Anterior cingulate cortex (tissue), 58 donors: ENCODE measurements at places on chromosomes 7 and 10.

DNA sequence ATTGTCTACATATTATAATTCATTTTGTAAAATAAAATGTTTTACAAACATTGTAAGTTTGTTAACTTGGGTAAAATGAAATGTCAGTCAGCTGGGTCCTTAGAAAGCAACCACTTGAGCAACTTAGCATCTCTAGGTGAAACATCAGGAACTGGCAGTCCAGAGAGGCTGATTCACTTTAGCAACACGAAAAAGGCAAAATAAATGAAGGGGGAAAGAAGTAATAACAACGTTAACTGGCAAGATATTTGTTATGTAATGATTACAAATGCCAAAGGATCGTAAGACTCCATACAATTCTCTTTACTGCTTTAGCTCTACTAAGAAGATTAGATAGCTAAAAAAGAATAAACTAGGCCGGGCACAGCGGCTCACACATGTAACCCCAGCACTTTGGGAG is 5.0 kb downstream of the PDZD8 start:
- no peak for DNase-seq

- DNase-seq, result no peak
Measured at GRCh38 chr7:106183952-106184351, 71.8 kb upstream of the SYPL1 start.

GRCh38 chr7:26532471-26532870 is 240.8 kb downstream of the SNX10 start:
- DNase-seq, result no peak

GRCh38 chr10:26044141-26044749 is 110.2 kb downstream of the MYO3A start:
- no peak for DNase-seq

GRCh38 chr10:63603709-63604445 is 82.7 kb downstream of the REEP3 start:
- DNase-seq, result no peak

DNA sequence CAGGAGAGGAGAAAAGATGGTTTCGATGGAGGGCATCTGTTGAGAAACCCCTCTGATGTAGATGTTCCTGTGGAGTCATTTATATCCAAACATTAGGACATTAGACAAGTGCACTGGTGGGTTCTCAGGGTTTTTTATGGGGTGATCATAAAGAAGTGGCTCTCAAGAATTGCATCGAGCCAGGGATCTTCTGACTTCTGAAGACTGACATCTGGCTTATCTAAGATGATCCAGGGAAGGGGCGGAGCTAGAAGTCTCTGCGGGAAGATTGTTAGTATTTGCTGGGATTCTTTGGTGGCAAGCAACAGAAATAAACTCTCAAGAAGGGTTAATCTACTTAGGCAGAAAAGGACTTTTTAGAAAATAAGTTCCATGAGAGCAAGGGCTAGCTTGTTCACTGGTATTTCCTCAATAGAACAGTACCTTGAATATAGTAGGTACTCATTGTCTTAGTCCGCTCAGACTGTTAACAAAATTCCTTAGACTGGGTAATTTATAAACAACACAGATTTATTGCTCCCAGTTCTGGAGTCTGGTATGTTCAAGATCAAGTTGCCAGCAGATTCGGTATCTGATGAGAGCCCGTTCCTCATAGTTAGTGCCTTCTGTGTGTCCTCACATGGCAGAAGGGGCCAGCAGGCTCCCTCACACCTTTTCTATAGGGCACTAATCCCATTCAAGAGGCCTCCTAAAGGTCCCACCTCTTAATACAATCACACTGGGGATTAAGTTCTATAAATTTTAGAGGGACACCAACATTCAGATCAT is 28.5 kb upstream of the SYPL1 start:
- DNase-seq, result no peak

DNA sequence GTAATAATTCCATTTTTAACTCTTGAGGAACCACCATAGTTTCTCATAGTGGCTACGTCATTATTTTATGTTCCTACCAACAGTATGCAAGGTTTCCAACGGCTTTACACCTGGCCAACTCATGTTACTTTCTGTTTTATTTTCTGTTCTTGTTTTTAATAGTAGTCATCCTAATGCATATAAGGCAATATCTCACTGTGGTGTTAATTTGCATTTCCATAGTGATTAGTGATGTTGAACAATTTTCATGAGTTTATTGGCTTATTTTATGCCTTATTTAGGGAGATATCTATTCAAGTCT is 465.5 kb upstream of the KLF6 start:
- no peak for DNase-seq

GRCh38 chr10:19824381-19825342 is 8.4 kb downstream of the PLXDC2 start:
- DNase-seq, result no peak

DNA sequence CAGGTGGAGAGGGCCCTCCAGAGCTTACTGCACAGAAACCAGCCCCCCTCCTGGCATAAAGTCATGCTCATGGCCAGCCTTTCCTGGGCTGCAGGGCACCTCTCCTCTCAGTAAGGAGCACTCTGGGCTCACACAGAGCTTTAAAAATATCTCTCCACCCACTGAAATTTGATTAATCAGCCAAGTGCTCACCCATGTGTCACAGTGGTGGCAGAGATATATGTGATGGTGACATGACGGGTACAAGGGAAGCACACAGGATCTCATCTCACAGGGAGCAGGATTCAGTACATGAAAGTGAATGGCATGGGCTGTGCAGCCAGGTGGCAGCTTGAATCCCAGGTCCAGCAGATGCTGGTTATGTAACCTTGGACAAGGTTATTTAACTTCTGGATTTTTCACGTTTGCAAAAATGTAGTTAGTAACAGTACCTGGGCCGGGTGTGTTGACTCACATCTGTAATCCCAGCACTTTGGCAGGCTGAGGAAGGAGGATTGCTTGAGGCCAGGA is 144.8 kb downstream of the CALN1 start:
- no peak for DNase-seq

DNA sequence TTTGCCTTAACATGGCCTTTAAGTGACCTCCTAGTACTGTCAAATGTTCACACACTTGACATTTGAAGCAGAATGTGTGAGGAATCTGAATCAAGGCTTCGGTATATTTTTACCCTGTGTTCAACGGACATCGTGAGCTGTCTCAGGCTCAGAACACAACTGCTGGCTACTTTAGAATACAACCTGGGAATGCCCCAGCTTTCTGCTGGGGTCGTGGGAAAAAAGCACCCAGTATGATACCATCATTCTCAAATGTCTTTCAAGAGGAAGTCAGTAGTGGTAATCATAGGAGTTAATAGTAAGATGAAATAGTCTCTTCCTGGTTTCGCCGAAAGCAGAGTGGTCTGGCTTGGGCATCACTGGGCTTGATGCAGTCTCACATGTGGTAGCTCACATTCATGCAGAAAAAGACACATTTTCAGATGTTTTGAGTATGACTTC is 67.2 kb downstream of the CREB5 start:
- DNase-seq, result no peak

- DNase-seq, result no peak
Measured at GRCh38 chr10:28592953-28593352, 60.0 kb downstream of the WAC start.

DNA sequence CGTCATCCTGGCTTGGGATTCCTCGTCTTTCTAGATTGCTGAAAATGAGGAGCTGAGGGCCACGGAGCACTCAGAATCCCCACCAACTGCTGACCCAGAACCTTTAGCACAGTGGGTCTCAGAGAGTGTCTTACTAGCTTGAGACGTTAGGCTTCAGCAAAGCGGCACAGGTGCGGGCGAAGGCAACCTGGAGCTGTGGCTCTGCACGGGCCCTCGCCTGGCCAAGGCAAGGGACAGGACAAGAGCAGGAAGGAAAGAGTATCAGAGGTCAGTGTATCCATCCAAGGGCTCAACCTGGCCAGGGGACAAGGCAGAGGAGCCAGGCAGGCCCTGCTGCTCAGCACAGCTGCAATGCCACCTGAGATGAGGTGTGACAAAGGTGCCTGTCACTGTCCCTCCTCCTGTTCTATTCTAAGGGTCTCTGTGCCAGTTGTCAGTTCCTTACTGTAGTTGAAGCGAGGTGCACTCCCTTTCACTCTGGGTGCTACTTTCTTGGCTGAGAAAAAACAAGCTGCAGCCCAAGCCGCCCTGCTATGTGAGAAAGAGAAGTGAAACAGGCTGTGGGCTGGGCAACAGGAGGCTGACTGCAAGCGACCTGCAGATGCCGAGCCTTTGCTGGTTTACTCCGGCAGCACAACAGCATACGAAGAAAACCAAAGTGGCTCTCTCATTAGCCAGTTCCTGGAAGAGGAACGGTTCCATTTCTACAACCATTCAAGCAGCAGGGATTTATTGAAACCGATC is 33.3 kb upstream of the KDM7A start:
- no peak for DNase-seq

DNA sequence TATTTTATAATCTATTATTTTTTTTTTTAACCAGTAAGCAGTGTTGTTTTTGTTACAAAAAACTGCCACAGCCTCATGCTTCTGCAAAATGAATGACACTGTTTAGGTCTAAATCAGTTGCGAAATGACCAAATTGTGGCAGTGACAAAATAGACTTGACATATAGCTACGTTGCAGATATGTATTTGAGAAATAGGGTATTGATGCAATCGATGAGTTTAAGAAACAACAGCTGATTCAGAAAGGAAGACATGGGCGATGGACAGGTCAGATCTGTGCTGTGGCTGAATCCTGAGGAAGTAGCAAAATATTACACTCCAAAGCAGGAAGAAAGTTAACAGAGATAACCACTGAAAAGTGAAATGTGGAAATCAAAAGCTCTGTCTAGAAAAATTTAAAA is 89.0 kb upstream of the STEAP4 start:
- DNase-seq, result no peak
